ENCODE measurements at places on chromosomes 11 and 22. TPM values are rescaled to one million over a fixed set of nuclear protein-coding genes. Genes with fewer than 3 reads are reported as not detected.

The HBG1 gene
- total RNA-seq = not detected

The PAMR1 gene
- total RNA-seq = not detected

DNA sequence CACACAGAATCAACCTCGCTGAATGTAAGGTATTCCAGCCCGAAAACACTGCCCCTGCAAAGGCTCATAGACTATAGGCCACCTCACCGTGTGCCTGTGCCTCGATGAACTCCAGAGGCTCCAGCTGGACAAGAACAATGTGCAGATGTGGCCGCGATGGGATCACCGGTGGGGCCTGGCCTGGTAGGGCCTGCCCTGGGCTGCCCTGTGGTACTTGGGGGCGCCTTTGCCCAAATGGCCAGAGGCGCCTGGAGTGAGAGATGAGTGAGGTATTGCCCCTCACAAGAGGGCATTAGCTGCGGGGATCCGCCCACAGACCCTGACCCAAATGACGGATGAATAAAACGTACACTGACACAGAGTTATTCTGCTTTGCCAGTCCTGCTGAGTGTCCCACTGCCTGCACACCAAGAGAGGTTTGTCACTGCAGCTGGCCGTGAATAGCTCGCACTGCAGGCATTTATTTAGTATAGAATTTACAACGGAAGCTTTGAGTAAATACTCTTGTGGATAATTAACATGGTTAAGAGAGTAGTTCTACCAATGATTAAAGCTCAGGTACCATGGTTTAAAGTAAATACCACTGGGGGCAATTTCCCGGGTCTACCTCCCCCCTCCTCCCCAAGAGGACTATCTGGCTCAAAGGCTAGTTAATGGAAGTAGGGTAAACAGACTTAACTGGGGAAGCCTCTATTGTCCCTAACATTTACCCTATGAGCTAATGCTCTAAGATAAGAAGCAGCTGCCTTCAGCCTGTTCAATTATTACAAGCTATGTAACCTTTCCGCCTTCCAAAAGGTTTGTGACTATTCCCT is 101.1 kb upstream of the IGLL5 start:
- no peak for DNase-seq
- H3K27ac ChIP-seq = no peak overlapping the region
- peaks cover 13% of the 10 kb centered on the region for H3K27me3 ChIP-seq
- H3K4me1 ChIP-seq = peaks cover 14% of the 10 kb centered on the region
- no peaks in the 10 kb centered on the region for H3K36me3 ChIP-seq

DNA sequence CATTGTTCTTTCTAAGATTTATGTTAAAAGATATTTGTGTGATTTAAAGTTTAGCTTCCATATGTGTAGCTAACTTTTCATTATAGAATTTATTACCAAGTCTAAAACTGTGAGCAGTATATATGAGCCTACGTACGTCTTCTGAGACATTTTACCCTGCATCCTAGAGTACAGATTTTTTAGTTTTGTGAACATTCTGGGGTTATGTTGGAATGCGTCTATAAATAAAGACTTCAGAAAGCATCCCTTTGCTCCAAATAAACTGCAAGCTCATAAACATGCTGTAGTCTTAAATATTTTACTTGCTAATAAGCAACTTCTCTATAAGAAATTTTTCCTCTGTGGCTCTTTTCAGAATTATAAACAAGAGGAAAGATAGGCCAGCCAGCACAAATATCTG is 236.5 kb downstream of the DDX10 start:
- H3K27me3 ChIP-seq = no peaks in the 10 kb centered on the region
- no peak for DNase-seq
- H3K4me3 ChIP-seq = no peak overlapping the region
- H3K36me3 ChIP-seq = peaks cover 4% of the 10 kb centered on the region
- H3K27ac ChIP-seq = no peak overlapping the region

The OR51V1 gene
- total RNA-seq = not detected

The OR8J1 gene
- total RNA-seq = not detected

- H3K36me3 ChIP-seq = no peaks in the 10 kb centered on the region
- peaks cover 55% of the 10 kb centered on the region for H3K27me3 ChIP-seq
- no peaks in the 10 kb centered on the region for H3K4me1 ChIP-seq
- no peak overlapping the region for H3K4me3 ChIP-seq
- no peak for DNase-seq
Observed at GRCh38 chr11:17730137-17730536, 4.4 kb upstream of the KCNC1 start.

GRCh38 chr11:17601256-17601671 is 54.2 kb downstream of the OTOG start:
- H3K27me3 ChIP-seq = peaks cover 5% of the 10 kb centered on the region
- no peak overlapping the region for H3K4me3 ChIP-seq
- peaks cover 4% of the 10 kb centered on the region for H3K4me1 ChIP-seq
- H3K27ac ChIP-seq = no peak overlapping the region

The CEND1 gene
- 1.4 TPM for total RNA-seq

The TTLL8 gene
- not detected for total RNA-seq

DNA sequence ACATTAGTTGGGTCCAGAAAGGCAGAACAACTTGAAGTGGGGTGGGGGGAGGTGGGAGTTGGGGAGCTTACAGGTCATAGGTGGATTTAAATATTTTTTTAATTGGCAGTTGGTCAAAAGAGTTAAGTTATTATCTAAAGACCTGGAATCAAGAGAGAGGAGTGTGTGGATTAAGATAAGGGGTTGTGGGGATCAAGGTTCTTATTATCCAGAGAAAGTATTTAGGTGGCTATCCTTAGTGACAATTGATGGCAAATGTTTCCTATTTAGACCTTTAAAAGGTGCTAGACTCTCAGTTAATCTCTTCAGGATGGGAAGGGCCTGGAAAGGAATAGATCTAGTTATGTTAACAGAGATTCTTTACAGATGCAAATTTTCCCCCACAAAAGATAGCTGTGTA is 120.7 kb upstream of the OR9Q1 start:
- H3K27me3 ChIP-seq = no peaks in the 10 kb centered on the region
- no peaks in the 10 kb centered on the region for H3K36me3 ChIP-seq
- DNase-seq = no peak
- H3K4me1 ChIP-seq = peaks cover 8% of the 10 kb centered on the region

GRCh38 chr22:49936018-49936972 is 17.9 kb downstream of the CRELD2 start:
- H3K4me1 ChIP-seq = peaks cover 37% of the 10 kb centered on the region
- H3K27me3 ChIP-seq = no peaks in the 10 kb centered on the region
- peak overlapping the region; percentile 30 for H3K27ac ChIP-seq
- H3K36me3 ChIP-seq = no peaks in the 10 kb centered on the region
- peak; percentile 99 for DNase-seq
- peak overlapping the region; percentile 79 for H3K4me3 ChIP-seq

DNA sequence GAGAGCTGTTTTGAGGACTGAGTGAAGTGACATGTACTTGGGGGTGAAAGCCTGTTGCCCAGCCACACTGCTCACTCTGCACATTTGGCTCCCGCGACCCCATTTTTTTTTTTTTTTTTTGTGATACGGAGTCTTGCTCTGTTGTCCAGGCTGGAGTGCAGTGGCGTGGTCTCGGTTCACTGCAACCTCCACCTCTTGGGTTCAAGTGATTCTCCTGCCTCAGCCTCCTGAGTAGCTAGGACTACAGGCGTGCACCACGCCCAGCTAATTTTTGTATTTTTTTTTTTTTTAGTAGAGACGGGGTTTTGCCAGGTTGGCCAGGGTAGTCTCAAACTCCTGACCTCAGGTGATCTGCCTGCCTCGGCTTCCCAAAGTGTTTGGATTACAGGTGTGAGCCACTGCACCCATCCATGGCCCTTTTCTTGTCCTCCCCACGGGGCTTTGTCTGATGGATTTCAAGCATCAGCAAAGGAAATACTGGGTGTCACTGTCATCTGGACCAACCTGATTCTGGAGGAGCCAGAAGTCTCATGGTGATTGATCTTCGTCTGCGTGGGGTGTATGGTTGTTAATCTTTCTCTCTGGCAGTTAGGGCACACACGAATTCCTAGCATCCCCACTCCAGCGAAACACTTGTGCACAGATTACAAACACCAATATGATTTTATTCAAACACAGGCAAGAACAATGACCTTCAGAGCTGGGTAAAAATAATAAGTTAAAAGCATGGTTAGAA is 3.4 kb upstream of the UCP3 start:
- H3K36me3 ChIP-seq = peaks cover 2% of the 10 kb centered on the region
- peaks cover 94% of the 10 kb centered on the region for H3K4me1 ChIP-seq
- no peaks in the 10 kb centered on the region for H3K27me3 ChIP-seq
- peak overlapping the region; percentile 86 for H3K27ac ChIP-seq
- H3K4me3 ChIP-seq = peak overlapping the region; percentile 82

DNA sequence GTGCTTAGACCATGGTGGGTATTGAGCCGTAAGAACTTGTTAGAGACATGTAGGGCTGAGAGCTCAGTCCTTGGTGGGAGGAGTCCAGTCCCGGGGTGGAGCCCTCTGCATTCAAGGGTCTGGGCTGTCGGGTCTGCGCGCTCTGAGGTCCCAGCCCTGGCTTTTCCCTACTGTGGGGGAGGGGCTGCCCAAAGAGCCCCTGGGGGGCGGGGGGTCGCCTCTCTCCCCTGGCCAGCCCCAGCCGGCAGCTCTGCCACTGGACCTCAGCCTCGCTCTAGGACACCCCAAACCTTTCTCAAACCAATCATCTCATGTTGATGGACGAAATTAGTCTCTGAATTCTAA is 1006.4 kb downstream of the BRD1 start:
- H3K27me3 ChIP-seq = peaks cover 13% of the 10 kb centered on the region
- H3K36me3 ChIP-seq = no peaks in the 10 kb centered on the region

The GGTLC3 gene
- total RNA-seq = not detected

DNA sequence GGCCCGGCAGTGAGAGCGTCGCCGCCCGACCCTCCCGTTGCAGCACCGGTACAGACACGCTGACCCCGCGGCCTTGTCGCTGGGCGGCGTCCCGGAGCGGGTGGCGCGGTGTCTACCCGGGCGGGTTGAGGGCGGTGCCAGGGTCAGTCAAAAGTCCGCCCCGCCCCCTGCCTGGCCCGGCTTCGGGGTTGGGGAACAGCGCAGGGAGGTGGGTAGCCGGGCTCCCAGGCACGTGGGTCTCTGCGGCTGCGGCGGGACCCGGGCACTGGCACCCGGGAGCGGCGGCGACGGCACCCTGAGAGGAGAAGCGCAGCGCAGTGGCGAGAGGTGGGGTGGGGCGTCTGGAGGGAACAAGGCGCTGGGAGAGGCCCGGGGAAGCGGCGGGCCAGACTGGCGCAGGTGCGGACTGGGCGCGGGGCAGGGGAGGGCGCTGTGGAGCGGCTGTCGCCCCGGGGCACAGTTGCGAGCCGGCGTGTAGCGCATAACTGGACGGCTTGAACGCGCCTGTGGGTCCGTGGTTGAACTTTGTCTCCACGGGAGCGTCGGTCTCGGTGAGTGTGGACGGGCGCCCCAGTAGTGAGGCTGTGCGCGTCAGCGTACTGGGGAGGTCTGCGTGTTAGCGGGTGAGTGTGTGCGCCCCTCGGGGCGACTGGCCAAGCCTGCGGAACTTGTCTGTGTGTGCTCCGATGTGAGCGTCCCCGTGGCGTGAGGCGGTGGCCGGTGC is at the start of gene P2RY2:
Gene P2RY2, plus strand, starts transcription at position 176 of the 724 bp plus-strand sequence. CDS start 15,879 bp downstream, outside the sequence.
- peaks cover 30% of the 10 kb centered on the region for H3K27me3 ChIP-seq
- peak within 1 kb of the TSS; percentile 68 for H3K4me3 ChIP-seq
- H3K27ac ChIP-seq = no peak within 1 kb of the TSS
- no peaks in the 10 kb centered on the region for H3K36me3 ChIP-seq
- no peaks in the 10 kb centered on the region for H3K4me1 ChIP-seq

The LAYN gene
- 12.3 TPM for total RNA-seq

The ZP1 gene
- total RNA-seq = not detected

GRCh38 chr11:326842-327580 is 6.4 kb upstream of the IFITM3 start:
- H3K36me3 ChIP-seq = no peaks in the 10 kb centered on the region
- peaks cover 80% of the 10 kb centered on the region for H3K4me1 ChIP-seq
- H3K4me3 ChIP-seq = peak overlapping the region; percentile 89
- H3K27ac ChIP-seq = peak overlapping the region; percentile 94
- no peaks in the 10 kb centered on the region for H3K27me3 ChIP-seq
- DNase-seq = peak; percentile 86

DNA sequence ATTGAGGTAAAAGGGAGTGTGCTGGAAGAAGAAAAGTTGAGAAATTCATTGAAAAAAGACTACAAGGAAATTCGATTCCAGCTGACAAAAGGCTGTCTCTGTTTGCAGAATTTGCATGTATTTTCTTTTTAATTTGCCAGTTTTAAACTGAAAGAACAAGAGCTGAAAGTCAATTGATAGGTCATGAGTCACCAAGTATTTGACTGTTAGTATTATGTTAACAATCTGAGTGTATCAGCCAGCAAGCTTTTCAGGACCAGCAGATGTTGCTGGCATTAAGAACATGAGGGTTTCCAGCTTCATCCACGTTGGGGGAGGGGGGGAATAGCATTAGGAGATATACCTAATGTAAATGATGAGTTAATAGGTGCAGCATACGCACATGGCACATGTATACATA is 726.7 kb downstream of the METTL15 start:
- no peak overlapping the region for H3K27ac ChIP-seq
- no peaks in the 10 kb centered on the region for H3K36me3 ChIP-seq
- no peaks in the 10 kb centered on the region for H3K4me1 ChIP-seq

GRCh38 chr11:110366291-110366690 is 63.5 kb upstream of the FDX1 start:
- H3K4me1 ChIP-seq = peaks cover 18% of the 10 kb centered on the region
- H3K4me3 ChIP-seq = no peak overlapping the region
- no peaks in the 10 kb centered on the region for H3K36me3 ChIP-seq

DNA sequence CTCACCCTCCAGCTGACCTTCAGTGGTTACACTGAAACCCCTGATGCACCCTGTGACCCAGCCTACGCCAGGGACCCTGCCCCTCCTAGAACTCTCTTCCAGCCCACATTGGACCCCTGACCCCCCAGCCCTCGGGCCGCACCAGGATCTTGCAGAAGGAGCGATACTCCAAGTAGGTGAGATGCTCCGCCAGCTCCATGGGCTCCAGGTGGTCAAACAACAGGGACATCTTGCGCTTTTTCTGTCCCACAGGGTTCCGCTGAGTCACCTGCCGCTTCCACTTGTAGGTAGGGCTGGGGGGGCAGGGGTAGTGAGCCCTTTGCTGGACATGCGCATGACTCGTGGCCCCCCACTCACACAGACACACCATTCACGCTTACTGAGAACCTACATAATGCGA is 4.1 kb downstream of the RASGRP2 start:
- no peak overlapping the region for H3K4me3 ChIP-seq
- peaks cover 9% of the 10 kb centered on the region for H3K27me3 ChIP-seq
- H3K27ac ChIP-seq = no peak overlapping the region
- H3K4me1 ChIP-seq = peaks cover 27% of the 10 kb centered on the region
- DNase-seq = no peak
- no peaks in the 10 kb centered on the region for H3K36me3 ChIP-seq

DNA sequence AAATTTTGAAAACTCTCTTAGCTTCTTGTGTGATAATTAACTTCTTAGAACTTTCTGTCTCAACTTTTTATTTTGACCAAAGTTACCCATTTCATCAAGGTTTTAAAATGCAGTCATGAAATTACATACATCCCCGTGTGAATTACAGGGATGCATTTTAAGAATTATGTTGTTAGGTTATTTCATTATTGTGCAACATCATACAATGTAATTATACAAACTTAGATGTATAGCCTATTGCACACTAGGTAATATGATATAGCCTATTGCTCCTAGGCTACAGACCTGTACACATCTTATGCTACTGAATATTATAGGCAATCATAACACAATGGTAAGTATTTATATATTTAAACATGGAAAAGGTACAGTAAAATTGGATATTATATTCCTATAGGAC is 228.1 kb upstream of the C11orf87 start:
- H3K4me1 ChIP-seq = no peaks in the 10 kb centered on the region
- no peak overlapping the region for H3K27ac ChIP-seq
- peaks cover 4% of the 10 kb centered on the region for H3K36me3 ChIP-seq

The OR51E1 gene
- not detected for total RNA-seq

GRCh38 chr11:19027829-19028595 is 32.5 kb downstream of the MRGPRX2 start:
- H3K27me3 ChIP-seq = peaks cover 52% of the 10 kb centered on the region
- DNase-seq = no peak
- H3K4me1 ChIP-seq = peaks cover 9% of the 10 kb centered on the region
- no peak overlapping the region for H3K4me3 ChIP-seq
- no peak overlapping the region for H3K27ac ChIP-seq

Measured in activated T-cell treated with anti-CD3 and anti-CD28 coated beads, Interleukin-2, amount 50 U/mL, for 72 hours (primary cell).